NCI-H1092 (cell line): ENCODE measurements at places on chromosomes 7 and 10.

GRCh38 chr7:149147072-149147751 lies at the start of gene ZNF398:
ZNF398 (plus strand) TSS chr7:149147453; CDS start chr7:149147743, 290 bp downstream.
- peak; percentile 82 for DNase-seq

GRCh38 chr7:50994753-50995319 lies 212.1 kb upstream of the GRB10 start:
- no peak for DNase-seq

DNA sequence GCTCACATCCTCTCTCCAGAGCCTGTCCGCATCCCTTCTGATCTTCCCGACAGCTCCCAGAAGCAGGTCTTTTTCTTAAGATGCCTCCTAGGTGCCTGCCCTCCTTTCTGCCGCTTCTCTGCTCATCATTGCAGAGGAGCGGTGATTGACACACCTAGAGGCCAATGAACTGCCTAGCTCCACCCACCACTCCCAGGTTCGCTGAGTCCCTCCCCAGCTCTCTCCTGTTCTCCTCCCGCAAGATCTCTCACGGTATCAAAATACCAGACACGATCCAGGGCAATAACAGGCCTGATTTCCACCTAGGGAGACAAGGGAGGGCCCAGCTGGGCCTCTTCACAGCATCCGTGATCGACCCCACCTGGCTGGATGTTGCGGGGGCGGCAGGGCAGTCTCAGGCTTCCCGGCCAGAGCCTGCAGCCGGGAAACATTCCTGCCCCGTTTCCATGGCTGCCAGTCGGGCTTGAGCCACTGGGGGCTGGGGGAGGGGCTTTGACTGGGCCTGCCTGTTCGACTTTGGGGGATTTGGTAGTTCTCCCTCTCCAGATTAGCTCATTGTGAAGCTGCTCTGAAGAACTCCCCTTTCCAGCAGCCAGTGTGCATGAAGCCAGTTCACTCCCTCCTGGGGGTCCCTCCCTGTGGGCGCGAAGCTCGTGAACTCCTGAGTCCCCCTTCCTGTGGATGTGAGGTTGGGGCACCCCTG lies 373.5 kb downstream of the RPS24 start:
- DNase-seq = peak; percentile 88

GRCh38 chr10:110241407-110241806 lies 34.0 kb downstream of the MXI1 start:
- DNase-seq = no peak

GRCh38 chr10:125782616-125783015 lies 7.0 kb upstream of the MMP21 start:
- DNase-seq = no peak

- no peak for DNase-seq
Measured at GRCh38 chr7:43164757-43165156, 52.3 kb downstream of the HECW1 start.

DNA sequence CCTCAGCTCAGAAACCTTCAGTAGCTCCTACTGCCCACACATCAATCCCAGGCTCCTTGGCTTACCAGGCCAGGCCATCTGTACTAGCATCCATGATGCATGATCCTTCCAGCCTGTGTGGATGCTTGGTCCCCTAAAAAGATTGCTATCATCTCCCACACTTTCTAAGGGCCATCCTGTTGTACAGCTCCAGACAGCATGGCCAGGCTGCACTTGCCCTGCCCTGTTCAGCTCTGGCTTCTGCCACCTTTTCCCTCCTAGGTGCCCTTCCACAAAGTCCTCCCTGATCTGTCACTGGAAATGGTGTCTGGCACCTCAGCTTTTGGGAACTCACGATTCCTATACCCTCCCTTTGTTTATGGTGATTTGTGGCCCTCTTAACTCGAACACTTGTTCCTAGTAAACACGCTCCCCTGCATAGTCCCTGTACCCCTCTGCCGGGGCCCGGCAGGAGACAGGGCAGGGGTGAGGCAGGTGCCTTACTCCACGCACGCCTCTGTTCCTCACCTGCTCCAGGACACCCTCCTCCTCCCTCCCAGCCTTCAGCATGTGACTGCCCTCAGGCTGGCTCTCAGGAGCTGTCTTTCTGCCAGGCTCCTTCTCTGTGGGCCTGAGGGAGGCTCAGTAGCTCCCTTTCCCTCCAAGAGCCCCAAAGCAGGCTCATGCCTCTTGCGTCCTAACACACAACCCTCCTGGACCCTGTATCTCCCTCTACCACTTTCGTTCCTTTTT lies 71.8 kb downstream of the CDH23 start:
- DNase-seq = no peak

- DNase-seq = no peak
Measured at GRCh38 chr7:84614821-84615501, 420.4 kb upstream of the SEMA3A start.

DNA sequence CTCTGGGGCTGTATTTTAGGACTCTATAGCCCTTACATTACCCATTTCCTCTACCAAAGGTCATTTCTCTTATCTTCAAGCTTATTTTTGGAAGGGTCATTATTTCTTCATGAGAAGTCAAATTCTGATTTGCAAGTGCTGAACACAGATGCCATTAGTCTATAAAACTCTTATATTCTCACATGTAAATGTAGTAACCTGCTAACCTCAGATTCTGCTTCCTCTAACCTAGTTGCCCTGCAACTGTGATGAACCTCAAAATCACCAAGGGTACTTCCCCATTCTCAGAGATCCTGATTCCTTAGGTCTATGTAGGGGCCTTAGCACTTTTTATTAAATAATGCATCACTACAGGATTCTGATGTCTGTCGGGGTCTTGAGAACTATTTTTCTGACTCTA lies 6.3 kb downstream of the FAS start:
- no peak for DNase-seq

GRCh38 chr10:69703766-69704630 lies 74.0 kb downstream of the FAM241B start:
- DNase-seq = no peak
